Stimulated activated CD4-positive, alpha-beta T cell treated with anti-CD3 and anti-CD28 coated beads, TNF-alpha, amount 100 ng/mL, for 1 hour (primary cell): ENCODE measurements at places on chromosomes 11 and 22.

GRCh38 chr11:125147280-125147679, 17.3 kb upstream of the PKNOX2 start:
- no peak for DNase-seq

- DNase-seq = peak; percentile 41
Measured at GRCh38 chr22:39318507-39319283, 728 bp downstream of the RPL3 start.

DNA sequence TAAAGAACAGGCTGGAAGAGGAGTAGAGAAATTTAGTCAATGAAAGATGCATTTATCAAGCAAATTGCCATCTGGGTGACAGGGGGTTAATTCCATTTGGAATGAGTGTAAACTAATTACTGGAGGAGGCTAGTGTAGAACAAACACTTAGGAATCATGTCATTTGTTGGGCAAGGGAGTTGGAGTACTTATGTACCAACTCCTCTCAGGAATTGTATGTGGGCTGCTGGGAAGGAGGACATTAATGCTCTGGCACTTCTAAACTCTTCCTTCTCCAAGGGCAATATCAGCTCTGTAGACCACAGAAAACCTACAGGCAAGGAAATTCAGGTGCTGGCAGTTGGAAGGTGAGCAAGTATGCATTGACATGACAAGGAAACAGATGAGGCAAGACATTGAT, 141.0 kb downstream of the MSANTD4 start:
- DNase-seq = no peak

DNA sequence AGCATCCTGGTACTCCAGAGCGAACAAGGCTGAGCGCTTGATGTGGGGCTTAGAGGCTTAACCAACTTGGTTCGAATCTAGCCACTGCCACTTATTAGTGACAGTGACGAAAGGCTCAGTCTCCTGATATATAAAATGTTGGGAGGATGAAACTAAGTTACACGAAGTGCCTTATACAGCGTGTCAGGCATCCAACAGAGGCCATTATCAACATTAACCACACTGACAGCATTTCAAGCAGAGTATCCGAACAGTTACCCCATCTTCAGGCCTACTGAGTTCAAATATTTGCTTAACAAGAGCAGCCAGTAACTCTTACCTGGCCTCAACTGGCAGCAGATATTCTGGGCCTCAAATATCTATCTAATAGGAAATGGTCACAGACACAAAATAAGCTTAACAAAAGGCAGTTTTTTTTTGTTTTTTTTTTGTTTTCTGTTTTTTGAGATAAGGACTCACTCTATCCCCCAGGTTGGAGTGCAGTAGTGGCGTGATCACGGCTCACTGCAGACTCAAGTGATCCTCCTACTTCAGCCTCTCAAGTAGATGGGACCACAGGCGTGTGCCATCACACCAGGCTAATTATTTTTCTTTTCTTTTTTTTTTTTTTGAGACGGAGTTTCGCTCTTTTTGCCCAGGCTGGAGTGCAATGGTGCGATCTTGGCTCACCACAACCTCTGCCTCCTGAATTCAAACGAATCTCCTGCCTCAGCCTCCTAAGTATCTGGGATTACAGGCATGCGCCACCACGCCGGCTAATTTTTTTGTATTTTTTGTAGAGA, 2.9 kb downstream of the SERPIND1 start:
- no peak for DNase-seq

GRCh38 chr11:9803685-9804418, 140.0 kb downstream of the SWAP70 start:
- no peak for DNase-seq

DNA sequence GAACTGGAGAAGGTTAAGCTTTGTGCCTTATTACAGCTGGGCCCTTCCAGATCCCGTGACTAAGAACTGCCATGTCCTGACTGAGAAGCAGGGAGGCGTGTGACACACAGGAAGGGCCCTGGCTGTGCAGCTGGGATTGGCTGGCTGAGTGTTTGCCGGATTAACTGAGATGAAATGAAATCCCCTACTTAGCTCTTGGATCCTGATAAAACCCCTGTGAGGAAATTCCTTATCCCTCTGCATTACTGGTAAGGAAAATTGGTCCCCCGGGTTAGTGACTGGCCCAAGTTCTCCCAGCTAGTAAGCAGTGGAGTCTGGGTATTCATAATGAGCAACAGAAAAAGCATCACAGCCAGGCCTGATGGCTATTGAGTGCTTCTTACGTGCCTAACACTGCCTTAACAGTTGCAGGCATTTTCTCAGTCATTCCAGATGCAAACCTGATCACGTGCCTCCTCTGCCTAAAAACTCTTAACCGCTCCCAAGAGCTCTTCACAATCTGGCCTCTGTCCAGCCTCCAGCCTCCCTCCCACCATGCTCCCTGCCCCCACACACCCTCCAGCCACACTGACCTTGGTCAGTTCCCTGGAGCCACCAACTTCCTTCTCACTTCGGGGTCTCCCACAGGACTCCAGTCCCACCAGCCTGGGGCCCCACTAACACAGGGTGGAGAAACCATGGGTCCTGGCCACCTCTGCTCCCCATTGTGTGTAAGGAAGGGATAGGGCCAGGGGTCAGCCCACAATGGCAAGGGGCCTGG, 37.8 kb downstream of the ARRB1 start:
- no peak for DNase-seq

GRCh38 chr11:69377029-69377952, 83.3 kb downstream of the MYEOV start:
- no peak for DNase-seq

- no peak for DNase-seq
Measured at GRCh38 chr11:400241-400689, 6.3 kb downstream of the PKP3 start.

DNA sequence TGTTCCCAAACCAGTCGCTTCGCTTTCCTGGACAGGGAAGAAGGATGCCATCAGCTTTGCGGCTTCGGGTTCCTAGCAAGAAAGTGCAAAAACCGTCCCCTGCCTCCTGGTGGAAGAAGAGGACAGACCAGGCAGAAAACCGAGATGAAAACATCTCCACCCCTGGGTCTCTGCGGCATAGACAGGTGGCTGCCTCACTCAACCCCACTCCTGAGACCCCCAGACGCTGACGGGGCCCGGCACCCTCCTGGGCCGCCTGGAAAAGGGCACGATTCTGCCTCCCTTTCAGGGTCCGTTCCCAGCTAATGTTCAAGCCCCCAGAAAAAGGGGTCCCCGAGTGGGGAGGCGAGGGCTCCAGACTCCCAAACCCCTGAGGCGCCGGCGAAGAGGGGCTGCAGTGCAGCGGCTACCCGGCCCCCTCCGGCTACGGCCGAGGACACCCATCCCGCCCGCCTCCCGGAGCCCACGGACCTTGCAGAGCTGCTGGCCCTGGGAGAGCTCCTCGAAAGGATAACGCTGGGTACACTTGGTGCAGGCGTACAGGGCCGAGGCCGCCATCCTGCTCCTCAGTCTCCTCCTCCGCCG, 569 bp downstream of the FAM76B start:
- no peak for DNase-seq

- no peak for DNase-seq
Measured at GRCh38 chr11:61776561-61777075, 15.8 kb downstream of the TMEM258 start.

GRCh38 chr22:19943082-19944026, 1.7 kb upstream of the TXNRD2 start:
- no peak for DNase-seq

- no peak for DNase-seq
Measured at GRCh38 chr22:23144432-23144831, 845 bp upstream of the RAB36 start.

DNA sequence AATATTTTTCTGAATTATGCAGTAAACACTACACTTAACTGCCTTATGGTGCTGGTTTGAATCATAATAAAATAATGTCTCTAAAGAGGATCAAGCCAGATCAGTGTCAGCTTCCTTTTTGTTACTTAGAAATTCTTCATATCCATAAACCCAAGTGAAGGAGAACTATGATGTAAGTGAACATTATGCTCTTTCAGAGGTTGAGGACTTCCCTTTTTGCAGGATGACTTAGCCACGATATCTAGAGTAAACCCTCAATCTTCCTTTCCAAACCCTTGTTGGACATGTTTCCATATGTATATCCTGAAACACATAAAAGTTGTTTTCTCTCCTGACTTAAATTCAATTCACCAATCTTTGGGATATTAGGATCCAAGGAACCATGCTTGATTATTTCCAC, 19.1 kb downstream of the OR8D1 start:
- DNase-seq = no peak

- no peak for DNase-seq
Measured at GRCh38 chr11:102972853-102973252, 17.3 kb upstream of the MMP13 start.

- DNase-seq = no peak
Measured at GRCh38 chr22:30804626-30805025, 110.0 kb downstream of the OSBP2 start.

DNA sequence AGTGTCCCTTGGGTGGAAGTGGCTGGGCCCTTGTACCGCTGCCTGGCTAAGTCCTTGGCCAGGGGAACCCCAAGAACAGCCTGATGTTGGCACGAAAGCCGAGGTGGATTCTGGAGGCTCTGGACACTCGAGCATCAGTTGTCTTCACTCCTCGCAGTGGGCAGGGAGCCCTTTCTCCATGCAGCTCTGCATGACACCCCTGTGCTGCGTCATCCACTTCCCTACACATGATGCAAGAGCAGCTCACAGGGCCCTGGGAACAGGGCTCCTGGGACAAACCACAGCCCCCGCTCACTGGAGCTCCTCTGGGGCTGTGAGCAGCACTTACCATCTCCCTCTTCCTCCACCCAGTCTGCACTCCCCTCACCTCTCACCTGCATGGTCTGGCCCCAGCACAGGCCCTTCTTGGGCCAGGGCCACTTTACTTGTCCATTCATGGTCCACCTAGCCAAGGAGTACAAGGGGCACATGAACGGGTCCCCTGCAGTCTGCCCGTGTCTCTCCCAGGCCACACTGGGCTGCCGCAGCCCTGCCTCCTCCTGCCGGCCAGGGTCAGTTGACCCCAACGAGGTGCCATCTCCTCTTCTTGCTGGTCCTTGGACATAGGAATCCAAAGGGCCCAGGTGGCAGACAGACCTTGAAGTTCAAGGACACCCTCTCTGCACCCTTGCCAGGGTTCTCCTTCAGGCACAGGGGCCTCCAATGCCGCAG, 66.5 kb downstream of the IGF2 start:
- no peak for DNase-seq

DNA sequence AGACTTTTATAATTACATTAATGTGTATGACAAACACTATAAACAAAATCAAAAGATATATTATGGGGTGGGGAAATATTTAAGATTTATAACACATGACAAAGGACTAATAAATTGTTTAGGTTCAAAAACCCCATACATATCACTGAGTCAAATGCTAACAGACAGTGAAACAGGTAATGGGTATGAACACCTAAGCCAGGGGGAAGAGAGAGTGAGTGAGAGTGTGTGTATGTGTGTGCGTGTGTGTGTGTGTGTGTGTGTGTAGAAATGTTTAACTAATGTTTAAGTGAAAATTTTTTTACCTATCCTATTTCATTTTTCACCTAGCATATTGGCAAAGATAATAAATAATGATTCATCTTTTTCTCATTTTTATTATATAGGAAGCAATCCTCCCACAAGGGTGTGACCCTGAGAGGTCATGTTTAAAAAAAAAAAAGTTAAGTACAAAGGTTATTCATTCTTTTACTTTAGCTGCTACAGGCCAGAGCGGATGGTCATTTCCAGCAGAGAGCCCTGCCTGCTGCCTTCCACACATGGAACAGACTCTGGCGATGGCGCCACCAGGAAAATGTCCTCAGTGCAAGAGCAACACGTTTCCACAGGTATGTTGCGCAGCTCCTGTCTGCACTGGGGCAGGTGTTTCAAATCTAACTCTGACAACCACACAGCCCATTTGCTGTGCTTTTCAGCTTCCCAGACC, 72.9 kb downstream of the PISD start:
- DNase-seq = no peak

GRCh38 chr11:116725434-116726221, 47.2 kb downstream of the BUD13 start:
- DNase-seq = no peak

DNA sequence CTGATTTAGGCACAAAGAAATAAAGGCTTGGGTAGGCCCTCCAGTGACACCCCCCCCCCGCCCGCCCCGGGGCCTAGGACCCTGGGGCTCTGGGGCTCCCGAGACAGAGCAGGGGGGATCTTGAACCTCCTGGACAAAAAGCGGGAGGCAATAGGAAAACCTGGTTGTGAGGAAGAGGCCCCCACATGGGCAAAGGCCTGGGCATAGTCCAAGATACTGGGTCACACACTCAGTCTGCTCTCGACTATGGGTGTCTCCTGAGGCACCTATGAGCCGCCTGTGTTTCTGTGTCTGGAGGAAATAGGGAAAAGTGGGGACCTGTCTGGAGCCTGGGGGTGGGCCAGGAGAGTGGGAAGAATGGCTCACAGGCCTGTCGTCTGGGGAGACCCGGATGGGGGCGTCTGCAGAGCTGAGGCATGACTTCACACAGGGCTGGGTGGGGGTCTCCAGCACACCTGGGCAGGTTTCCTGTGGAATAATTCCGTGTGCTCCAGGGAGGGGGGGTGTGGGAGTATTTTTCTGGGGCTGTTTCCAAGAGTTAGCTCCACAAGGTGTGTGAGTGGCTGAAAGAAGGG, 2.4 kb upstream of the MN1 start:
- DNase-seq = no peak

GRCh38 chr11:105696000-105696399, 86.1 kb downstream of the GRIA4 start:
- no peak for DNase-seq

- no peak for DNase-seq
Measured at GRCh38 chr11:129283141-129283540, 91.0 kb upstream of the ARHGAP32 start.

GRCh38 chr11:116864531-116864930, 27.1 kb upstream of the APOA1 start:
- no peak for DNase-seq

- DNase-seq = no peak
Measured at GRCh38 chr11:125165111-125165842, 726 bp downstream of the PKNOX2 start.

DNA sequence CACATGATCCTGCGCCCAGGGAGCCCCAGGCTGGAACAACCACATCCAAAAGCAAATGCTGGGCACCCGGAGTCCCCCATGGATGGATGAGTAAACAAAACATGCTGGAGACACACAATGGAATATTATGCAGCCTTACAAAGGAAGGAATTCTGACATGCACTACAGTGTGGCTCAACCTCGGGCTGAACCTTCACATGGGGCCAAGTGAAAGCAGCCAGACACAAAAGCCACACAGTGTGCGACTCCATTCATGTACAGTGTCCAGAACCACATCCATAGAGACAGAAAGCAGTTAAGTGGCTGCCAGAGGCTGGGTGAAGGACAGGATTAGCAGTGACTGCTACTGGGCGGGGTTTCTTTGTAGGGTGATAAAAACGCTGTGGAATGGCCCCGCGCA, 10.1 kb downstream of the POLR3H start:
- no peak for DNase-seq

GRCh38 chr11:105899772-105900171, 122.3 kb downstream of the MSANTD4 start:
- DNase-seq = no peak

GRCh38 chr11:112977755-112978154, 16.5 kb downstream of the NCAM1 start:
- DNase-seq = no peak
